Right ventricle myocardium superior (tissue), 1 donor: ENCODE measurements at places on chromosomes 5 and 9. TPM values are rescaled to one million over a fixed set of nuclear protein-coding genes. Genes with fewer than 3 reads are reported as not detected.

CD72 gene
- total RNA-seq: 0.59 TPM

FOXD4 gene
- not detected for total RNA-seq

CRHBP gene
- 0.27 TPM for total RNA-seq

PCDH1 gene
- 15.8 TPM for total RNA-seq

TAF1L gene
- not detected for total RNA-seq

- DNase-seq: no peak
These were observed 1974.8 kb downstream of the EFNA5 start for GRCh38 chr5:105695941-105696340.

GRCh38 chr9:92402826-92403745, 1.3 kb downstream of the OGN start:
- no peak for DNase-seq

- DNase-seq: no peak
These were observed 24.2 kb downstream of the TGFBR1 start for GRCh38 chr9:99129091-99129490.

DNA sequence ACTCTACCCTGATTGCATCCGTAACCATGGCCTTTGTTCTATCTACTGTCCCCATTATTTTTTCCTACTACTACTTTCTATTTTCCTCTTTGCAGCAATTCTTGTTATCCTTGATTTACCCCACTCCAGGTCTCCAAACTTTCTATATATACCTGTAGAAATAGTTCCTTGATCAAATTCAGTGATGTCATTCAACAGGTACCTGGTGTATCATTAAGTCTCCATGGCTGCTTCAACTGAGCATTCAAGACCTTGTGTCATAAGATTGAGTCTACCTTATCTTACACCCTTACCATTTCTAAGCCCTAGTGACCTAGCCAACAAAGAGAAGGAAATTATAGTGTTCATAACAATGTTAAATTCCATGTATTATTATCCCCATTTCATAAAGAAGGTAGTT, 35.8 kb upstream of the ZNF608 start:
- DNase-seq: no peak
